ENCODE measurements at places on chromosomes 2 and 18.

DNA sequence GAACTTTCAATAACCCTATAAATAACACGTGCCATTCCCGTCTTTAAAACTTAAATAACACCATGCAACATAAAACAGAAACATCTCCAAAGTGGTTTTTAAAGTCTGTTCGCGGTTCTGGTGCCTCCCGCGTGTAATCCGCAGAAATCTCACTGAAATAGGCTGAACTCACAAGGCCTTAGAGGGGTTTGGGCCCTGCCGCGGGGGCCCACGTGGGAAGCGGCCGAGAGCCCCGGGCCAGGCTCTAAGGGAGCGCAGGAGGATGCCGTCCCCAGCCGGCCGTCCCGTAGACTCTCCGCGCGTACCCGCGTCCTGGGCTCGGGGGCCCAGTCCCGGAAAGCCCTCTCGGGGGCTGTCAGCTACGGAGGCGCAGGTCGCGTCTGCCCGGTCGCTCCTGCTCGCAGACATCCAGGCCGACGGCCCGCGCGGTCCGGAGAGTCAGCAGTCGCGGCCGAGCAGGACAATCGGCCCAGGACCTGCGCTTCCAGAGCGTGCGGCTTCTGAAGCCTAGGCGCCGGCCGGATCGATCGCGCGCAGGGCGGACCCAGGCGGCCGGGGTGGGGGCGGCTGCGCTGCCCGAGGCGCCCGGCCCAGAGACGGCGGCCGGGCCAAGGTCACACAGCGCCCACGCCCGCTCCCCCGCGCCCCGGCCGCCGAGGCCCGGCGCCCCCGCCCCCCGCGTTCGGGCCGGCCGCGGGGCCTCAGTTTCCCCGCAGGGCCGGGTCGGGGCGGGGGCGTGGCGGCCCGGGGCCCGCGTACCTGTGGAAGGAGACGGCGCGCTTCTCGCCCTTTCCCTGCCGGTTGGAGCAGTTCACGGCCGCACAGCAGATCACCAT is 558 bp downstream of the THAP4 start:
- peak; percentile 46 for DNase-seq

DNA sequence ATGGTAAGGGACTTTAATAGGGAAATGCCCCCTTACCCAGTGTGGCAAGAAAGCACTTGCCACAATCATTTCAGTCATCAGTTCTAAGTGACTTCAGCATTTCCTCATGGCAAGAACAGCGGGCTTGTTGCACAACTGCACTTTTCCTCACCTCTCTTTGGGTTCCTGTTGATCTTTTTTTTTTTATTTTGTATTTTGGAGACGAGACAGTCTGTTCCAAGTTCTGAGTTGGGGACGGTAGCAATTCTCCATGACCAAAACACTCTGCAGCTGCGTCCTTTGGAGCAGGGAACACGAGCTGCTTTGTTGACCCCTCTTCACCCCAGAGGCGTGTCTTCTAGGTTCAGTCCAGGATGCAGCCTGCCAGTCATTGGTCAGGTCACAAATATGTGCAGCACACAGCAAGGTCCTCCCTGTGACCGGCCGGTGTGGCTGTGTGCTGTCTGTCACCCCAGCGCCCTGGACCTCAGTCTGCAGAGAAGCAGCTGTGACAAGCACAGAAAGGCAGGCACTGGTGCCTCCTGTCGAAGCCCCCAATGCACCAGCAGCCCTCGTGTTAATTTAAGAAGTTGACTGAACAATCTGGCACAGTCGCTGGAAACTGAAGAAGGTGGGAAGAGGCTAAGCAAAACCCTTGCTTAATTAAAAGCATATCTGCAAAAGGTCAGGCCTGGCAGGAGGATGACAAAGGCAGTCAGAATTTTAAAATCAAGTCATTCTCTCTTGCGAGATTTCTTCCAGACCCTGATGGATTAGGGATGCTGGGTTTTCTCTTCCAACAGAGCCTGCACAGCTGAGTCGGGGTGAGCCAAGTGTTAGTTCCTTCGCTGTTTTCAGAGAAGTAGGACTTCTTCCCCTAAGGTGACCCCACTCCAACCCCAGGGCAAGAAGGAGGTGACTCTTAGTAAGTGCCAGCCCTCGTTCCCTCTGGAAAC is 96.7 kb upstream of the COPS8 start:
- DNase-seq = no peak

DNA sequence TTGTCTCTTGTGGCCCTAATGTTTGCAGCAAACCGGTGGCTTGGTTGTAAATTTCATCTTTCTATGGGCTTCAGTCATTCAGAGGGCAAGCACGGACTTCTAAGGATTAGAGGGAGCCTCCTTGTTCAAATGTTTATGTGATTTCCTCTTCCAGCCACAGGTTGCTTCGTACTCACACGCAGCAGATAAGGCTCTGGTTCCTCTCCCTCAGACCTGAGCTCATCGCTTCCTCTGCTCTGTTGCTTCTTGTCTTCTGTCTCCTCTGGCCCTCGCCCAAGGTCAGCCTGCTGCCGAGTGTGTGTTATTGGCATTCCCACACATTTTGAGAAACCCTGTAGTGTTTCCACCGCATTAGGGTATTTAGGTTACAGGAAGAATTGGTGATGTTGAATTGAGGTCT is 44.0 kb downstream of the MYL12B start:
- DNase-seq = no peak

GRCh38 chr2:162072976-162073887 is 783 bp downstream of the DPP4 start:
- peak; percentile 43 for DNase-seq

DNA sequence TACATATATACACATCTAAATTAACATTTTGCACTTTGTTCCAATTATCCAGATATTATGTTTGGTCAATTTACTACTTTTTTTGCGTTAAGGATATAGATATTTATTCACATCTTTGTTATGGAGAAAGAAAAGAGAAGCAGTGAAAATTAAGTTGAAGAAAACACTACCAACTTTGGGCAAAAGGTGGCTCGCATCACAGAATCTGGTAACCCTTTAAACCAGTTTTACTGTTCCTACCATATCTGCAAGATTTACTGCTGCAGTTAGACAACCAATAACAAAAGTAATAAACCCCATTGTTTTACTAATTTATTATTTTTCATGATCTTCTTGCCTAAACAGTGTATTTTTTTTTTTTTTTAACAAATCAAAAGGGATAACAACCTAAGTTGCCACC is 53.6 kb downstream of the SMAD2 start:
- DNase-seq = no peak

GRCh38 chr2:113858764-113859163 is 31.1 kb upstream of the ACTR3 start:
- DNase-seq = peak; percentile 48

- DNase-seq = no peak
Observed at GRCh38 chr2:162018530-162018929, 55.5 kb downstream of the DPP4 start.

GRCh38 chr2:20465716-20466394 is 19.0 kb downstream of the RHOB start:
- peak; percentile 37 for DNase-seq

DNA sequence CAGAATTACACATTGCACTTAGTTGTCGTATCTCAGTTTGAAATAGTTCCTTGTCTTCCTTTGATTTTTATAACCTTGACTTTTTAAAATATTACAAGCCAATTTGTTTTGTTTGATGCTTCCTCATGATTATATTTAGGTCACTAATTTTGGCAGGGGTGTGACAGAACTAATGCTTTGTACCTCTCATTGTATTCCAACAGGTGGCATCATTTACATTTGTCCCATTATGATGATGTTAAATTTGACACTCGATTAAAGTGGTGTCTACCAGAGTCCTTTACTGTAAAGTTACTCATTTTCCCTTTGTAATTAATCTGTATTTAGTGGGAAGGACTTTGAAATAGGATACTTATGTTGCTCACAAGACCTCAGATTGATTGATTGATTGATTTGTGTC is 21.5 kb upstream of the MFSD2B start:
- peak; percentile 32 for DNase-seq

DNA sequence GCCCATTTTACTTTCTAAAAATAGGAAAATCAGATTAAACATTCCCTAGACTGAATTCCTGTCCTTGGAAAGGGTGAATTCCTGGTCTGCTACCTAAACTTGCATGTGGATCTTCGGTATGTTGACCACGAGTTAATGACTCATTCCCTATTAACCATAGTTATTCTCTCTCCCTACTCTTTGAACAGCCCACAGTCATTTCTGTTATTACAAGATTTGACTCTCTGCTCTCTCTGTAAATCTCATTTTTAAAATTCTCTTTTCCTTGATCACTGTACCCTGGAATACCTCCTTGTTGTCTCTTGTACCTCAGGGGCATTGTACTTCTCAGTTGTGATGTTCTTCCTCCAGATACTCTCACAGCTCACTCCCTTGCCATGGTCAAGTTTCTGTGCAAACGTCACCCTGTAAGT is 92.0 kb upstream of the GULP1 start:
- DNase-seq = peak; percentile 69

DNA sequence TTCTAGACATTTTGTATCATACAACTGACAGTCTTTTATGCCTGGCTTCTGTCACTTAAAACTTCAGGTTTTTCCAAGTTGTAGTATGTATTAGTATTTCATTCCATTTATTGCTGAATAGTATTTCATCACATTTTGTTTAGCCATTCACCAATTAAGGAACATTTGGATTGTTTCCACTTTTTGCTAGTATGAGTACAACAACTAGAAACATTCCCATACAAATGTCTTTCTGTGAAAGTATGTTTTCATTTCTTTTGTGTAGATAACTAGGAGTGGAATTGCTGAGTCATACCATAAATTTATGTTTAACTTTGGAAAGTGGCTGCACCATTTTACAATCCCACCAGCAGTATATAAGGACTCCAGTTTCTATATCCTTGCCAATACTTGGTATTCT is 135.9 kb downstream of the ATAD2B start:
- peak; percentile 2 for DNase-seq

DNA sequence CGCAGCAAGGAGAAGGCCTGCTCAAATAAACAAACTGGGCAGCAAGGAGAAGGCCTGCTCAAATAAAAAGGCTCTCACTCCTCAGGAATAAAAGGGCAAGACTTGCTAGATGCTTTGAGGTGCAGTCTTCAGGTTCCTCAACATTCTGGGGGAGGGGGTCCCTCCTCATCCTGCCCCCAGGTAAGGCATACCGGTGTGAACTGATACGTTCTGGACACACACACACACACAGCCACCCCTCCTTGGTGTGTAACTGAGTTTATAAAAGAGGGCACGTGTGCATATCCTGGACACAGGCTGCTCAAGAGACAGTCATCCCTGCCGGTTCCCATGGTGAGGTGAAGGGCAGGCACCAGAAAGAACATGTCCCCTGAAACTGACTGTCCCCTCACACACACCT is 4.5 kb downstream of the TEX261 start:
- no peak for DNase-seq

DNA sequence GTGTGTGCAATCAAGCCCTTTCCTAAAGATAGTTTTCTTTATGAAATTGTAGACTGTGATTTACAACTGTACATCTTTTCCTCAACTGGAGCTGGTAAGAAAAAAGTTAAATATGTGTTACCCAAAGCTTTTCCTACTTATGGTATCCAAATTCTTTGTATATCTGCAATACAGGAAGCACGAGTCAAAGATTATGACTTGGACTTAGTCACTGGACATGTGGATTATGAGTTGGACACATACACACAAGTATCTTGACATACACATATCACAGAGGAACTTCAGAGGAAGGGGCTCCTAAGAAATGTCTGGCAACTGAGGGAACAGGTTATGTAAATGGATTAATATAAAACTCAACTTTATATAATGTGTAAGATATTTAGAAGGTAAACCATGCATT is 35.2 kb downstream of the PRELID3A start:
- no peak for DNase-seq

GRCh38 chr2:26563686-26564085 is 77.5 kb downstream of the CIB4 start:
- DNase-seq = no peak

GRCh38 chr2:36516136-36516870 is 81.7 kb downstream of the FEZ2 start:
- DNase-seq = peak; percentile 37

GRCh38 chr2:18814387-18814786 is 225.0 kb upstream of the NT5C1B start:
- peak; percentile 79 for DNase-seq

- DNase-seq = peak; percentile 76
Observed at GRCh38 chr2:234451852-234452625, 44.8 kb downstream of the ARL4C start.

DNA sequence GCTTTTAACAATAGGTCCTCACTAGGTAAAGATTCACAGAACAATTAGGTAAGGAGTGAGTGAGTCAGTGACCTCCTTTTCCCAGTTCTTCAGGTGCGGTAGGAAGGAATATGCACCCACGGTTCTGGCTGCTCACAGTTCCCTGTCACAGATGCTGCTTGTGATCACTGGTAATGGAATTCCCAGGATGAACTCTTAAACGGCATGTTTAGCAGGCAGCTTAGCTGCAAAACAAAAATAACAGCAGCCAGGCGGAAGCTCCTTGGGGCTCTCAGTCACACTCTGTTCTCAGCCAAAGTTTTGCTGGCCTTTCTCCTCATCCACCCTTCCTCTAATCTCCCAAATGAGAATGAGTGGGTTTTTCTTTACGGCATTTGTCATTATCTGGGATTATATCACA is 274.5 kb downstream of the MYT1L start:
- DNase-seq = no peak

GRCh38 chr2:229646186-229646723 is 68.1 kb downstream of the DNER start:
- DNase-seq = no peak

DNA sequence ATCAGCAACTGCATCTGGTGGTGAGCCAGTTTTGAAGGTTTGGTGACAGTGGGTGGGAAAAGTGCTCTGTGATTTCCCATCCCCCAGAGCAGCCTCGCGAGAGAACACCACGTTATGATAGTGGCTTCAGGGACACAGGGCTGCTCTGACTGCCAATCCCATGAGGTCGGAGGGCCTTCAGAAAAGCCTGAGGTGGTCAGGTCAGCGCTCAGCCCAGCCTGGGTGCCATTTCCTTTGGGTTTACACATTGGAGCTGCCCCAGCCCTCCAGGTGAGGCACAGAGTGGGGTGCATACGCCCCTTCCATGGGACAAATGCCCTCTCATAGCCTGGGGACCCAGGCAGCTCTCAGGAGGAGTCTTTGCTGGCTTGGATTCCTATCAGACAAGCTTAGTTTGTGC is 126.8 kb downstream of the KCTD1 start:
- no peak for DNase-seq

GRCh38 chr18:3115447-3116030 is 102.6 kb upstream of the LPIN2 start:
- no peak for DNase-seq

DNA sequence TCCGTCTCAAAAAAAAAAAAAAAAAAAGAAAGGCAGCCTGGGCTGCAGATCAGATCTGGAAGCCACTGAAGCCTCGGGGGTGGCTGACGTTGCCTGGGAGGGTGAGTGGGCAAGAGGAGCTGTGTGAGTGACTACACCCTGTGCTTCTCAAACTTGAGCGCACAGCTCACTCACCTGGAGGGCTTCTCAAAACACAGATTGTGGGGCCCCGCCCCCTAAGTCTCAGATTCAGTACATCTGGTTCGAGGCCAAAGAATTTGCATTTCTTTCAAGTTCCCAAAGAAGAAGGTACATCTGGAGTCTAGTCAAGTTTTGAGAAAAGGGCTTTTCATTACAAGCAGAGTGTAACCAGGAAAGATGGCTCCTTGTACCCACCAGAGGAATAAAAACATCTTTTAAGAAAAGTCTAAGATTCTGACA is 97.7 kb upstream of the CAB39 start:
- no peak for DNase-seq
